ENCODE measurements at places on chromosomes 13 and 19.

DNA sequence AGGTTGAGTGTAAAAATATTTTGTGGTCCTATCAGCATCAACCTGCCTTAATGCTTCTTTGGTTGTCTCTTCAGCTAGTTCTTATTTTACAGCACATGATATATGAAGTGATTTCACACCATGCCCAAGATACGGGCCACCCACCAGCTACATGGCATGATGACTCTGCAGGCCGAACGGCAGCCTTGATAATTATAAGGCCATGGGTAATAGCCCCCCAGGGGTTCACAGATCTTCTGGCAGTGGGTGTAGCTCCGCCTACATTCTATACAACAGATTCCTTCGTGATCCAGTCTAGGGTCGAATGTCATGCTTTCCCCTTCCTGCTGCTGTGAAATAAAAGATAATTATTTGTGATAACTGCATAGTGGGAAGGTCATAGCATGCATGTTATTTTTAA lies 36.1 kb downstream of the CNMD start:
- DNase-seq = no peak

- no peak for DNase-seq
These were observed 48.6 kb downstream of the FAM124A start for GRCh38 chr13:51270623-51271415.

DNA sequence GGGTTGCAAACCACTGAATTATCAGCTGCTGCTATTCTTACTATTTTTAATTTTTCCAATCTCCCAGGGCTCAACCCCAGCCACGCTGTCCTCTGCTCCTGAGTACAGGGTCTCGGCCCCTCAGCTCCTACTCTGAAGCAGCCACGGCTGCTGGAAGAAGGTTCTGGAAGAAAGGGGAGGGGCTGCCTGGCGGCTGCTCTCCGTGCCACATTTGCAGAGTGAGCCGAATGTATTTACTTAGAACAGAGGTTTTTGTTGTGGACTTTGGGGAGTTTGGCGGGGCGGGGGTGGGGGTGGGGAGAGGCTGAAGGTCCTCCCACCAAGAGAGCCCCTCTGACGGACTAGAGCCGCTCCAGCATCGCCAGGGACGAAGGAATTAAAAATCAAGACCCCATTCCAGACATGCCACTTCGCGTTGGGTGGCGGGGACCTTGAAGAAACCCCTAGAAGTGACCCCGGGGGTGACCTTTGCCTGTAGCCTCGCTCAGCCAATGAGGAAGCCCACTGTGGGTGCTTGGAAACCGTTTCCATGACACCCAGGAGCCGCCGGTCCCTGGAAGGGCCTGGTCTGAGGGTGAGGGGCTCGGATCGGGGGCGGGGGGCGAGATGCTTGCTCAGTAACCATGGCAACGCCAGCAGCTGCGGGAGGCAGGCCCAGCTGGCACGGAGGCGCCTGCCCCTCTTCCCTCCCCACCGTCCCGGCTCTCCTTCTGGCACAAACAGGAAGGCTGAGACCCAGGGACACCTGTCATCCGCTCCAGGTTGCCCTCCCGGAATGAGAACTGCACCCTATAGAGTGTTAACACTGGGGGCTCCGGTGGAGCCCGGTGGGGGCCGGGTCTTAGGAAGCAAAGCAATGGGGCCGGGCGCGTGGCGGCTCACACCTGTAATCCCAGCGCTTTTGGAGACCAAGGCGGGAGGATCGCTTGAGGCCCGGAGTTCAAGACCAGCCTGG lies 54.2 kb upstream of the PTPRS start:
- no peak for DNase-seq

- no peak for DNase-seq
These were observed 49.5 kb downstream of the RFX2 start for GRCh38 chr19:6060600-6061375.

DNA sequence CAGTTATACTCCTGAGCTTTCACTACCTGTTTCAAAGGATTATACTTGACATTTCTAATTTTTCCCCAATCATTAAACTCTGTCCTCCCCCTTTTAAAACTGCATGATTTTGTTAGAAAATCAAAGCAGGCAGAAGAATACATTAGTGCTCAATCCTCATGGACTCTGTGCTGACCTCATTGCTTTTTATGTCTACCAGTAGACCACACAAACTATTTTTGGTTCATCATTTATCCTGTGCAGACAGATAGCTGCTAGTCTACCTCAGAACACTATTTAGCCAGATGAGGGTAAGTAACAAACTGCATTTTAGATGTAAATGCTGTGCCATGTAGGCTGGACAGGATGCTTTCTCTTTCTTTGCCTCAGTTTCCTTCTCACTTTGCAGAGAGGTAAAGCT lies 235.9 kb downstream of the DCT start:
- DNase-seq = no peak

DNA sequence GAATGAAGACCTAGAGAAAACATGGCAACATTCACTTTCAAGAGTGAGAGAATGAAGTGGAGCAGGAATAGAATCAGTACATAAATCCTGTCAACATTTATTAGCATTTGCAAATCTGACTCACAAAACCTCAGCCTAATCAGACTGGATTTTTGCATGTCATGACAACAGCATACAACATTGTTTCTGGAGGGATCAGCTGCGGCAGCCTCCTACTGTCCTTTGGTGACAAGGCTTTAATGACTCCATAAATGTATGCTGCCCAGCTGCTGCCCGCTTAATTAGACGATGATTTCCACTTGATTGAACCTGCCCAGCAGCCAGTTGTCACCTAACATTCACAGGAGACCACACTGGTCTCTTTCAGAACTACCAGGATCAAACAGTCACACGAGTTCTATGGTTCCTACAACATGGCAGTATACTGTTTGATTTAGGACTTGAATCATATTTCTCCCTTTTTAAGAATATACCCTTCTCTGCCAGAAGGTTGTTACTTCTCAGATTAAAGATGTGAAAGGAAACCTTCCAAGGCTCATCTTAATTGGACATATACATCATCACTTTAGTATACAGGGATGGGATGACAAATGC lies 9.3 kb downstream of the EBPL start:
- DNase-seq = no peak

DNA sequence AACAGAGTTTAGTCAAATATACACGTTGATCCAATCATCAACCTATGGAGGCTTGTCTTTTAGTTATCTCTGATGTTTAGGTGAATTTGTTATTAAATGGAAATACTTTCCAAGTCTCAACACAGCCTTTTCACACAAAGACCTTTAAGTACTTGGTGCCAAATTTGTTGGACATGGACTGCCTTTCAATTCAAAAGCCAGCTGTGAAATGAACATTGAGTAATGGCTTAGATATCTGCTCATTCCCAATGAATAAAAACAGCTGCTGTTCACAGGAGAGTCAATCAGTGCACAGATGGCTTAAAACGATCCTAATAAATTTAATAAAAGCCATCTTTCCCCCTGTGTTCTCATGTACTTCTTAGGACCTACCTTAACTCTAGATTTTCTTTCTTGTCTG lies 19.9 kb upstream of the DHRS12 start:
- DNase-seq = no peak

GRCh38 chr13:76848596-76848995 lies 37.6 kb downstream of the KCTD12 start:
- DNase-seq = no peak

- DNase-seq = no peak
These were observed 18.3 kb downstream of the SIAH3 start for GRCh38 chr13:45833242-45833641.

DNA sequence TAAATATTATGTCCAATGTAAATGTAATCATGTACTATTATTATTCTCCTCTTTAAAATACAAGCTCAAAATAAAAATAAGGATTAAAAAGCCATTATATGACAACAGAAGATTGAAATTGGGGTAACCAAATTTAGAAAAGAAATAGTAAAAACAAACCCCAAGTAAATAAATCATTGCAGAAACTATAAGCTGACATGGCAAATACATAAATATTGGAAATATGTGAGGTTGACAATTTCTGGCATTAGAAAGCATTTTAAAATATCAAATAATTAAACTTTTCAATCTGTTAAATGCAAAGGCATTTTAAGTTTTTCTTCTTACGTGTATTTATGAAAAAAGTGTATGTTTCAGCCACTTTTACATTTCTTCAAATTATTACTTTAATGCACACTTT lies 394.7 kb upstream of the DACH1 start:
- no peak for DNase-seq

DNA sequence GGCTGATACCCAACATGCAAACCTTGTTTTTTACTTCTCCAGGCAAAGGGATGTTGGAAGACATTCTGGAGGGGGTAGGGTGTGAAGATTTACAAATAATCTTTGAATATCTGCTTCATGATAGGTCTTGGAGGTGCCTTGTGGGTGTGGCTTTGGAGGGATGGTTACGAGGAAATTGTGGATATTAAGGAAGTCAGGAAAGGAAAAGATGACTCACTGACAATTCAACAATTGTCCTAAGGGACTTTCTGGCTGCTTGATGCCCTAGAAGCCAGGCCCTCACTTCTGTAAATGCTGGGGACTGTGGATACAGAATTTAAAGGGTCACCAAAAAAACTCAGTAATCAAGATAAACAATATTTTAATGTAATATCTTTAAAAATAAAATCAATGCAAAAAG lies 37.4 kb upstream of the ZNF527 start:
- DNase-seq = no peak

- no peak for DNase-seq
These were observed 112.3 kb upstream of the ZNF507 start for GRCh38 chr19:32233091-32233490.

- DNase-seq = no peak
These were observed 17.6 kb upstream of the RASA3 start for GRCh38 chr13:114149774-114150740.

GRCh38 chr13:64817691-64818090 lies 2412.4 kb downstream of the PCDH9 start:
- no peak for DNase-seq
